Mucosa of gallbladder (tissue), 1 donor: ENCODE measurements at places on chromosomes 12 and 14. TPM values are rescaled to one million over a fixed set of nuclear protein-coding genes. Genes with fewer than 3 reads are reported as not detected.

The KCNA5 gene
- 1.4 TPM for total RNA-seq

GRCh38 chr14:36848213-36848612, 186.6 kb downstream of the PAX9 start:
- DNase-seq = no peak

DNA sequence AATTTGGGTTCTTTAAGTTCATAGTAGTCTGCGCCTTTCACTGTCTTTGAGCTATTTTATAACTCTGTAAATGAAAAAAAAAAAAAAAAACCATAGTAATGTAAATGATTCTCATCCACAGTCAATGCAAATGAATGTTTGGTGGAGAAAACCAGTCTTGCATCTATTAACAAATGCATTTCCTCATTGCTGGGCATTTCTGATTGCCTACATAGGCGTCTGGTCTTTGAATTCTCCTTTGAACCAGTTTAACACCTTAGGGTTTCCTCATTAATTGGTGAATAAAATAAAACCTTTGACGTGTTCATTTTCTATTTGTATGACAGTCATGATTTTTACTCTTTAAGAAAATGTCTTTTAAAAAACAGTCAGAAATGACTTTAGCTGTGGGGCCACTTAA, 114.8 kb downstream of the C12orf75 start:
- DNase-seq = no peak

DNA sequence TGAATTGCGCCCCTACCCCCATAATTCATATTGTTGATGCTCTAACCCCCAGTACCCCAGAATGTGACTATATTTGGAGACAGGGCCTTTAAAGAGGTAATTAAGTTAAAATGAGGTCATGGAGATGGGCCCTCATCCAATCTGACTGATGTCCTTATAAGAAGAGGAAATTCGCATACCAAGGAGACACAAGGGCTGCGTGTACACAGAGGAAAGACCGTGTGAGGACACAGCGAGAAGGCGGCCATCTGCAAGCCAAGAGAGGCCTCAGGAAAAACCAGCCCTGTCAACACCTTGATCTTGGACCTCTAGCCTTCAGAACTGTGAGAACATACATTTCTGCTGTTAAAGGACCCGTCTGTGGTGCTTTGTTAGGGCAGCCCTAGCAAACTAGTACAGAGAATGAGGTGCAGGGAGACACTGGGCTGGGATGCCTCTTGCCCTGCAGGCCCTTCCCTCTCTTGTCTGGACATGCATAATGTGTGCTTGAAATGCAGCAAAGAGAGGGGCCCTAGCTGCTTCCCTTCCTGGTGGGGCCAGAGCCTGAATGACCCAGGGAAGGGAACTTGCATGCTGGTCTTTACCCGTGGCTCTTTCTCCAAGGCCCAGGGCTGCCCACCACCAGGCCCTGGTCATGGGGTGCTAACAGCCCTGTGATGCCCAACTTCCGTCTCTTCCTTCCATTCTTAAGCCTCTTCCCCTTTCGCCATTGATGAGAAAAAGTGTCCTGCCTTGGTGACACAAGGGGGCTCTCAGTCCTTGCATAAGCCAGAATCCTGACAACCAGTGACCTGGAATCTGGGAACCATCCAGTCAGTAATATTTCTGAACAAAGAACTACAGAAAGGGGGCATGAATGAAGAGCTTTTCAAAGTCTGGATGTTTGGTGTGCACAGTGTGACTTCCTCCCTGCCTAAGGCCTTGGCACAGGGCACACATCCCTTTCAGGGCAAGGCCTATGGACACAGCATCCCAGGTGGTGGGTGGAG, 50.0 kb upstream of the GPATCH2L start:
- no peak for DNase-seq

GRCh38 chr14:98144964-98145363, 1127.0 kb downstream of the BCL11B start:
- DNase-seq = no peak

DNA sequence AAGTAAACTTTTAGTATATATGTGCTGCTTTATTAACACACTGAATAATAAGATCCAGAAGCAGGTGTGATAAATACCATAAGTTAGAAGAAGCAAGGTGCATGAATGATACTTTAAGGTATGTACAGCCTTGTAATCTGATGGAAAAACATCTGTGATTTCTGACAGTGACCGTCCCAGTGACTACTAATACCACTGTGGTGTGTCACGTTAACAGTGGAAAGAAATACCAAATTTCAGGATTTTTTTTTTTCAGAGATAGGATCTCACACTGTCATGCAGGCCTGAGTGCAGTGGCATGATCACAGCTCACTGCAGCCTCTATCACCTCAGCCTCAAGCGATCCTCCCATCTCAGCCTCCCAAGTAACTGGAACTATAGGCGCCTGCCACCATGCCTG, 21.5 kb downstream of the SDS start:
- no peak for DNase-seq

The ACOT6 gene
- not detected for total RNA-seq

GRCh38 chr14:70576891-70577290, 23.6 kb downstream of the MED6 start:
- DNase-seq = no peak
